ENCODE measurements at places on chromosomes 6 and 20. TPM values are rescaled to one million over a fixed set of nuclear protein-coding genes. Genes with fewer than 3 reads are reported as not detected.
A peak's percentile ranks its signal among the peaks of the same experiment; 100 is the strongest.

- no peak overlapping the region for H3K27ac ChIP-seq
- no peak overlapping the region for H3K4me3 ChIP-seq
- no peaks in the 10 kb centered on the region for H3K4me1 ChIP-seq
- no peaks in the 10 kb centered on the region for H3K27me3 ChIP-seq
- no peaks in the 10 kb centered on the region for H3K36me3 ChIP-seq
Observed at GRCh38 chr6:32785781-32786533, 22.6 kb upstream of the HLA-DQB2 start.

GRCh38 chr6:35487658-35488516, 9.0 kb downstream of the TEAD3 start:
- no peaks in the 10 kb centered on the region for H3K36me3 ChIP-seq
- peak overlapping the region; percentile 90 for H3K27ac ChIP-seq
- no peak overlapping the region for H3K4me3 ChIP-seq
- no peak for DNase-seq

DNA sequence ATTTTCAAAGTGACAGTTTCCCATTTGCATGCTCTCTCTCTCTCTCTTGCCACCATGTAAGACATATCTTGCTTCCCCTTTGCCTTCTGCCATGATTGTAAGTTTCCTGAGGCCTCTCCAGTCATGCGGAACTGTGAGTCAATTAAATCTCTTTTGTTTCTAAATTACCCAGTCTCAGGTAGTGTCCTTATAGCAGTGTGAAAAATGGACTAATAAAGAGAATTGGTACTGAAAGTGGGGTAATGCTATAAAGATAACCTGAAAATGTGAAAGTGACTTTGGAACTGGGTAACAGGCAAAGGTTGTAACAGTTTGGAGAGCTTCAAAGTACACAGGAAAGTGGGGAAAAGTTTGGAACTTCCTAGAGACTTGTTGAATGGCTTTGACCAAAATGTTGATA, 389.8 kb downstream of the GRIK2 start:
- no peaks in the 10 kb centered on the region for H3K4me1 ChIP-seq
- no peaks in the 10 kb centered on the region for H3K27me3 ChIP-seq
- no peak overlapping the region for H3K4me3 ChIP-seq
- no peak overlapping the region for H3K27ac ChIP-seq

GRCh38 chr6:83062225-83062624, 3.4 kb downstream of the UBE3D start:
- H3K4me3 ChIP-seq, result no peak overlapping the region
- H3K27ac ChIP-seq, result no peak overlapping the region
- H3K36me3 ChIP-seq, result no peaks in the 10 kb centered on the region
- H3K27me3 ChIP-seq, result no peaks in the 10 kb centered on the region
- H3K4me1 ChIP-seq, result no peaks in the 10 kb centered on the region

DNA sequence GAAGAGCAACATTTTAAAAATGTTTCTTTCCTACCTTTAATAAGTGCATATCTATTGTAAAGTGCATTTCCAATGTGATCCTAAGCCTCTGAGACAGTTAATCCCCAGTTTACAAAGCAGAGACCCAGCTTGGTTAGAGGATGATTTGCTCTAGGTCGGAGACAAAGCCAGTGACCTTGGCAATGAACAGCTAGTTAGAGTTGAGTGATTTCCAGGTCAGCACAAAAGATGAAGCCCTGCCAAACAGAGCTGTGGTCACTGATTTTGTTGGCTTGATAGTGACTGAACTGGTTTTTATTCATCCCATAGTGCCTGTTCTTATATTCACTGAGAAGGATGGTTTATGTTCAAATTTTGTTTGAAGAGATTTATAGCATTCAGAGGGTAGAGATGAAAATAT, 56.6 kb upstream of the CD83 start:
- no peaks in the 10 kb centered on the region for H3K4me1 ChIP-seq
- DNase-seq, result no peak
- no peak overlapping the region for H3K27ac ChIP-seq
- H3K27me3 ChIP-seq, result no peaks in the 10 kb centered on the region
- no peak overlapping the region for H3K4me3 ChIP-seq

GRCh38 chr6:91449539-91449938, 862.7 kb upstream of the MAP3K7 start:
- H3K36me3 ChIP-seq, result no peaks in the 10 kb centered on the region
- H3K4me1 ChIP-seq, result no peaks in the 10 kb centered on the region
- H3K27ac ChIP-seq, result no peak overlapping the region
- H3K4me3 ChIP-seq, result no peak overlapping the region
- no peak for DNase-seq

NRSN1 gene
- polyA plus RNA-seq, result 0.42 TPM

ZNF512B gene
- polyA plus RNA-seq, result 16.7 TPM
